ENCODE measurements at places on chromosomes 4 and X. TPM values are rescaled to one million over a fixed set of nuclear protein-coding genes. Genes with fewer than 3 reads are reported as not detected.

- no peak overlapping the region for H3K27ac ChIP-seq
- no peaks in the 10 kb centered on the region for H3K27me3 ChIP-seq
- no peaks in the 10 kb centered on the region for H3K36me3 ChIP-seq
- H3K4me3 ChIP-seq = no peak overlapping the region
These were observed 71.2 kb downstream of the SUPT20HL2 start for GRCh38 chrX:24242649-24243175.

GRCh38 chrX:53085661-53086229 is 3.6 kb downstream of the TSPYL2 start:
- H3K36me3 ChIP-seq = peaks cover 22% of the 10 kb centered on the region
- H3K27me3 ChIP-seq = no peaks in the 10 kb centered on the region
- H3K4me1 ChIP-seq = peaks cover 19% of the 10 kb centered on the region
- no peak overlapping the region for H3K4me3 ChIP-seq
- H3K27ac ChIP-seq = peak overlapping the region; percentile 16

- no peak for DNase-seq
- no peak overlapping the region for H3K27ac ChIP-seq
- H3K36me3 ChIP-seq = no peaks in the 10 kb centered on the region
- no peak overlapping the region for H3K4me3 ChIP-seq
These were observed 1.9 kb upstream of the DGAT2L6 start for GRCh38 chrX:70175338-70175737.

GRCh38 chr4:125750399-125750798 is 435.6 kb downstream of the FAT4 start:
- no peak overlapping the region for H3K27ac ChIP-seq
- no peaks in the 10 kb centered on the region for H3K36me3 ChIP-seq
- no peaks in the 10 kb centered on the region for H3K4me1 ChIP-seq
- H3K4me3 ChIP-seq = no peak overlapping the region
- no peak for DNase-seq

Gene THOC2
- 63.0 TPM for total RNA-seq

Gene BMX
- not detected for total RNA-seq

DNA sequence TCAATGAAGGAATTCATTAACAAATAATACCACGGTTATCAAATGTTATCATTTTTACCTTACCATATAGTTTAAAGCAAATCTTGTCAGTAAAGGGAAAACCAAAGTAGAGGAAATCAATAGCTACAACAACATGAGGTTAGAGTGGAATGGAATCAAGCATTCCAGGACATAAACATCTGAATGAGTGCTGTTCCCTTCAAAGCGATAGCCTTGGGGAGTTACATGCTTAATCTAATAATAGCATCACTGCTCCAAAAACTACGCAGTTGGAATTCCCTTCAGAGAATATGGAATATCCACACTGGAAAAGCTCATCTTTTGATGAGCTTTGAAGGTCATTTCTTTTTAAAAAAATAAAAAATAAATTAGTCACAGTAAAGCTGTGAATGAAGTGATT is 31.2 kb downstream of the PDE5A start:
- no peaks in the 10 kb centered on the region for H3K4me1 ChIP-seq
- no peaks in the 10 kb centered on the region for H3K36me3 ChIP-seq
- DNase-seq = no peak
- no peak overlapping the region for H3K4me3 ChIP-seq

Gene CXCL5
- total RNA-seq = not detected

Gene OTUD4
- total RNA-seq = 68.1 TPM

Gene PNCK
- not detected for total RNA-seq

DNA sequence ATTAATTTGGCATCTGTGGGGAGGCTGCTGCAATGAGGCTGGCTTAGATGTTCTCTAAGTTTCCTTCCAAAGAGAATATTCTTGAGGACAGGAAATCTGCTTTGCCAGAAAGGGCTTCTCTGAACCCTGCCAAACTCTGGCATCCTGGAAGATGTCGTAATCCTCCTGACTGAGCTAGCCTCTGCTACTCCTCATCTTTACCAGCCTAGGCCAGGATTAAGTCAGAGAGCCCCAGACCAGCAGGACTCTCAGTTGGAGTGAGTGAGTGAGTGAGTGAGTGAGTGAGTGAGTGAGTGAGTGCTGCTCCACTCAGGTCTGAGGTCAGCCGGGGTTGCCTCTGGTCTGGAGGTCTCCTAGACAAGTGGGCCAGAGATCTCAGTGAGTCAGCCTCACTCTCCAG is 104.9 kb upstream of the SOD3 start:
- no peaks in the 10 kb centered on the region for H3K27me3 ChIP-seq
- no peaks in the 10 kb centered on the region for H3K36me3 ChIP-seq
- DNase-seq = no peak
- H3K27ac ChIP-seq = no peak overlapping the region
